Activated CD4-positive, alpha-beta T cell treated with anti-CD3 and anti-CD28 coated beads, Interleukin-2, amount 10 ng/mL, durations not matched to agents 24 days and 14 days (primary cell): ENCODE measurements at places on chromosomes 3 and 15.

DNA sequence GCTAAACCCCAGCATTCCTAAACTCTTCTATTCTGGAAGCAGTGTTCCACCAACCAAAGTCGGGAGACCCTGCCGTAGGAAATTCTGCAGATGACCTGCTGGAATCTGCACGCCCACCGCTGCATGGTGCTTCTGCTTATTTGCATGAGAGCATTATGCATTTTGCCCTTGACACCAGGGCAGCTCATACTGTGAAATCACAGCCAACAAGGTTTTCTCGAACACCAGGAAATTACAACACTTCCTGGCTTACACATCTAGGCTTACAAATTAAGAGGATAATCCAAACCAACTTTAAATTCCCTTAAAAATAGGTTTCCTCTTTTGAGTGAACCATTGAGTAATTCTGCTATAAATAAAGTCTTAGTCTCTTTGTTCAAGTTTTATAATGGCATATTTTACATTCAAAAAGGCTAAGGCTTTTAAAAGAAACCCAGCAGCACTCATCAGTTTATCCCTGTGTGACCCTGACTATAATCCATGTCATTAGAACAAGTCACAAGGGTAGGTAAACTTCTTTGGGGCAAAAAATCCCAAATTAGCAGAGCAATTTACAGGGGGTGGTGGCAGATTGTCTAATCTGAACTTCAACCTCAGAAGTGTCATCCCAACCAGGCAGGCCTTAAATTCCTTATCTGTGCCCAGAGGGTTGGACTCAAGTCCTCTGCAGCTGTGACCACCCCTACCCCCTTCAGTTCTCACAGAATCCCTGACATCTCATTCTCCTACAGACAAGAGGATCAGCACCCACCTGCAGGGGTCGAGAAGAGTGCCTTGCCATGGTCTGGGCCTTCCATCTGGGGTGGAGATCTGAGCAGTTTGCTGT is 33.5 kb upstream of the RBP1 start:
- H3K36me3 ChIP-seq, result no peaks in the 10 kb centered on the region
- H3K27me3 ChIP-seq, result no peaks in the 10 kb centered on the region
- H3K4me1 ChIP-seq, result no peaks in the 10 kb centered on the region
- no peak overlapping the region for H3K27ac ChIP-seq

DNA sequence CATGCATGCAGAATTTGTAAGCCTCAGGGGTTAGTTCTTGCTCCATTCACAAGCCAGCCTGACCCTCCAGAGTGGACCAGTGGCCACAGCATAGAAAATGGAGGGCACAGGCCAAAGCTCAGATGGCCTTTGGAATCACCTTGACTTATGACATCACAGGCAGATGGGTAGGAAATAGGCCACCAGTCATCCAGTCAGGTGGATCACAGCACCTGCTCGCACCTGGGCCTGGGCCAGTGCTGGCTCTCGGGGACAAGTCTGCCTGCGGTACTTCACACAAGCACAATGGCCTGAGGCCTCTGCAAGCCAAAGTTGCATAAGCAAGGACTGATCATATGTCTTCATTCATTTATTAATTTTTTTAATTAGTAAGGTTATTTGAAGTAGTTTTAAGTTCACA is 39.3 kb downstream of the PPCDC start:
- peaks cover 19% of the 10 kb centered on the region for H3K36me3 ChIP-seq
- H3K27me3 ChIP-seq, result no peaks in the 10 kb centered on the region
- H3K4me3 ChIP-seq, result no peak overlapping the region
- no peak overlapping the region for H3K27ac ChIP-seq
- DNase-seq, result no peak

GRCh38 chr15:89566621-89567294 is 8.5 kb upstream of the TICRR start:
- H3K27ac ChIP-seq, result no peak overlapping the region
- peaks cover 35% of the 10 kb centered on the region for H3K27me3 ChIP-seq
- no peak for DNase-seq
- H3K4me1 ChIP-seq, result no peaks in the 10 kb centered on the region

DNA sequence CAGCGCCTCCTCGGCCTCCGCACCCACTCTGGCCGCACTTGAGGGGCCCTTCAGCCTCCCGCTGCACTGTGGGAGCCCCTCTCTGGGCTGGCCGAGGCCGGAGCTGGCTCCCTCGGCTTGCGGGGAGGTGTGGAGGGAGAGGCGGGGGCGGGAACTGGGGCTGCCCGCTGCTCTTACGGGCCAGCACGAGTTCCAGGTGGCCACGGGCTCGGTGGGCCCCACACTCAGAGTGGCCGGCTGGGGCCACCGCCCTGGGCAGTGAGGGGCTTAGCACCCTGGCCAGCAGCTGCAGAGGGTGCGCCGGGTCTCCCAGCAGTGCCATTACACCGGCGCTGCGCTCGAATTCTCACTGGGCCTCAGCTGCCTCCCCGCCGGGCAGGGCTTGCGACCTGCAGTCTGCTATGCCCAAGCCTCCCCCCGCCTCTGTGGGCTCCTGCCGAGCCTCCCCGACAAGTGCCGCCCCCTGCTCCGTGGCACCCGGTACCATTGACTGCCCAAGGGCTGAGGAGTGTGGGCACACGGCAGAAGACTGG is 167.1 kb upstream of the PLSCR5 start:
- H3K27me3 ChIP-seq, result no peaks in the 10 kb centered on the region
- no peak overlapping the region for H3K27ac ChIP-seq
- H3K36me3 ChIP-seq, result no peaks in the 10 kb centered on the region

- peaks cover 2% of the 10 kb centered on the region for H3K4me1 ChIP-seq
- H3K27ac ChIP-seq, result no peak overlapping the region
- no peak for DNase-seq
- no peaks in the 10 kb centered on the region for H3K36me3 ChIP-seq
- H3K27me3 ChIP-seq, result peaks cover 9% of the 10 kb centered on the region
Measured at GRCh38 chr15:51044037-51044727, 50.5 kb downstream of the TNFAIP8L3 start.

- no peak overlapping the region for H3K4me3 ChIP-seq
- no peaks in the 10 kb centered on the region for H3K27me3 ChIP-seq
- no peaks in the 10 kb centered on the region for H3K4me1 ChIP-seq
- H3K27ac ChIP-seq, result no peak overlapping the region
Measured at GRCh38 chr3:178895178-178895789, 176.3 kb downstream of the ZMAT3 start.

- H3K4me3 ChIP-seq, result peak overlapping the region; percentile 50
- H3K27me3 ChIP-seq, result no peaks in the 10 kb centered on the region
- no peak overlapping the region for H3K27ac ChIP-seq
Measured at GRCh38 chr3:158727206-158728060, 4.8 kb downstream of the RARRES1 start.

DNA sequence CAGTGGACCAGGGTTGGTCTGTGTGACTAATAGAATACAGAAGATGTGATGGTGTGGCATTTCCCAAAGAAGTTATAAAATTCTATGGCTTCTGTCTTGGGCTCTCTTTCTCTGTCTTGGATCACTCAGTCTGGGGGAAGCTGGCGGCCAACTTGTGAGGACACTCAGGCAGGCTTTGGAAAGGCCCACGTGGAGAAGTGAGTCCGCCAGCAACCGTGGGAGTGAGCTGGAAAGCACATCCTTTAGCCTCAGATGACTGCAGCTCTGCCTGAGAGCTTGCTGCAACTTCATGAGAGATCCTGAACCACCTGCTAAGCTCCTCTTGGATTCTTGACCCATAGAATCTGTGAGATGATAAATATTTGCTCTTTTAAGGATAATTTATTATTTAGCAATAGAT is 72.0 kb upstream of the RASGRP1 start:
- no peak overlapping the region for H3K4me3 ChIP-seq
- no peak overlapping the region for H3K27ac ChIP-seq
- peaks cover 1% of the 10 kb centered on the region for H3K36me3 ChIP-seq
- DNase-seq, result no peak
- H3K27me3 ChIP-seq, result no peaks in the 10 kb centered on the region

DNA sequence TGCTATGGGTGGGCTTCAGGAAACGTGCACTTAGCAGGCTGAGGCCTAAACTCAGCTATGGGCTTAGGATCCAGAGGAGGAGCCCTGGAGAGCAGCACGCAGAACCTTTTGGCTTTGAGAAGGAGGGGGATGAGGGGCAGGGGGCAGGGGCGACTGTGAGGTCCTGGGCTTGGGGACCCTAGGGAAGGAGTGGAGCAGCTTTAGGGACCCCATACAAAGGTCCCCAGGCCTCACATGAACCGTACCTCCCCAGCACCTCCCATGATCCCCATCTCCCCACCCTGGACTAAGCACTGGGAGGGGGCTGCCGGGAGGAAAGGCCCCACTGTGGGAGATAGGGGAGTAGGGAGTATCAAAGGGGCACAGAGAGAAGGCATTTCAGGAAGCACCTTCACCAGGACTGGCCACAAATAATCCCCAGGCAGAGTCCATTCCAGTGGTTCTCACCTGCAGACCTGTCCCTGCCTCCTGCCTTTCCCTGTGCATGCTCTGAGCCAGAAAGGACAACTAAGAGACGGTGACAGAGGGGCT is 62.0 kb upstream of the KLF13 start:
- peaks cover 75% of the 10 kb centered on the region for H3K4me1 ChIP-seq
- DNase-seq, result no peak
- H3K27me3 ChIP-seq, result no peaks in the 10 kb centered on the region
- peak overlapping the region; percentile 91 for H3K27ac ChIP-seq
- H3K36me3 ChIP-seq, result no peaks in the 10 kb centered on the region

GRCh38 chr15:38769492-38769891 is 204.9 kb upstream of the RASGRP1 start:
- no peak overlapping the region for H3K4me3 ChIP-seq
- H3K27ac ChIP-seq, result no peak overlapping the region
- H3K36me3 ChIP-seq, result no peaks in the 10 kb centered on the region
- DNase-seq, result no peak
- H3K27me3 ChIP-seq, result peaks cover 4% of the 10 kb centered on the region

GRCh38 chr3:32186876-32187275 is 51.6 kb upstream of the CMTM8 start:
- H3K4me3 ChIP-seq, result no peak overlapping the region
- DNase-seq, result no peak
- no peaks in the 10 kb centered on the region for H3K4me1 ChIP-seq
- peaks cover 37% of the 10 kb centered on the region for H3K27me3 ChIP-seq

DNA sequence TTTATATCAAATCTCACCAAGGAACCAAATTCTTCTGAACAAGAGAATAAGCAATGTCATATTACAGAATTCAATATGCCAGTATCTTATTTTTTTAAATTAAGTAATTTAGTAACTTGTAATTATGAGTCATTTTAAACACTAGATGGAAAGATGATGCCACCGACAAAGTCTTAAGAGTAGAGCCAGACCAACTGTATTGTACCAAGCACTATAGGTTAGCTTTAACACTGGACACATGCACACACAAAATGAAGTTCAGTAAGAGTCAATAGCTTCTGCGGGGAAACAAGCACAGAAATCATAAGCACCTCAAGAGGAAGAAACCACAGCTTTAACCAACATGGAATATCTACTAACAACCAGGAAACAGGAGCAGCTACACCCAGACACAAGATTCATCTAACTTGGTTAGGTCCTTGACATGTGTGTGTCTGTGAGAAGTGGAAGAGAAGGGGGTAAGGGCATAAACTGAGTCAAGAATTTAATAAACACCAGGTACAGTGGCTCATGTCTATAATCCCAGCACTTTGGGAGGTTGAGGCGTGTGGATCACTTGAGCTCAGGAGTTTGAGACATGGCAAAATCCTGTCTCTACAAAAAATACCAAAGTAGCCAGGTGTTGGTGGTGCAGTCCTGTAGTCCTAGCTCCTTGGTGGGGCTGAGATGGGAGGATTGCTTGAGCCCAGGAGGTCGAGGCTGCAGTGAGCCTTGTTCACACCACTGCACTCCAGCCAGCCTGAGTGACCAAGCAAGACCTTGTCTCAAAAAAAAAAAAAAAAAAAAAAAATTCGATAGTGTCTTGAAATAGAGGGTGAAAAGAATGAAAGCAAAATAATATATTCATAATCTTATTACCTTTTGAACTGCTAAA is 28.9 kb downstream of the DENND4A start:
- peaks cover 34% of the 10 kb centered on the region for H3K36me3 ChIP-seq
- H3K4me1 ChIP-seq, result peaks cover 28% of the 10 kb centered on the region
- DNase-seq, result no peak
- no peak overlapping the region for H3K4me3 ChIP-seq
- H3K27ac ChIP-seq, result peak overlapping the region; percentile 7
- H3K27me3 ChIP-seq, result no peaks in the 10 kb centered on the region

GRCh38 chr3:42829083-42829627 is 19.9 kb downstream of the ACKR2 start:
- H3K4me3 ChIP-seq, result no peak overlapping the region
- peaks cover 9% of the 10 kb centered on the region for H3K4me1 ChIP-seq
- H3K27ac ChIP-seq, result no peak overlapping the region
- H3K36me3 ChIP-seq, result no peaks in the 10 kb centered on the region

- no peaks in the 10 kb centered on the region for H3K4me1 ChIP-seq
- H3K27me3 ChIP-seq, result no peaks in the 10 kb centered on the region
- no peak overlapping the region for H3K4me3 ChIP-seq
- no peaks in the 10 kb centered on the region for H3K36me3 ChIP-seq
Measured at GRCh38 chr15:45904019-45904418, 269.2 kb downstream of the SQOR start.

DNA sequence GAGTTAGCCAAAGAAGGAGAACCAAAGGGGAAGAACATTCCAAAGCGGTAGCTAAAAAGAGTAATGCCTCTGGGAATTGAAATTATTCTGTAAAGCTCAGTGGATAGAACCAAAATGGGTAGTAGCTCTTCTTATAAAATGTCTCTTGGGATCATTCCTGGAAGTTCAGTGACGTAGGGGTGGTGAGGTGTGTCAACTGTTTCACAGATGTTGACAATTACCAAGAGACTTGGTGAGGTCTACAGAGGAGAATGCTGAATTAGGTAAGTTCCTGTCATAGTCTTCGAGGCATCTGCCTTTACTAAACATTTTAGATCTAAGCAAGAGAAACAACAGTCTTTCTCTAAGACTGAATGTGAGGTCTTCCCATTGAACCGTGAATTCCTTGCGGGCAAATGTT is 67.8 kb downstream of the TPRG1 start:
- DNase-seq, result peak; percentile 24
- no peaks in the 10 kb centered on the region for H3K27me3 ChIP-seq
- no peak overlapping the region for H3K4me3 ChIP-seq

DNA sequence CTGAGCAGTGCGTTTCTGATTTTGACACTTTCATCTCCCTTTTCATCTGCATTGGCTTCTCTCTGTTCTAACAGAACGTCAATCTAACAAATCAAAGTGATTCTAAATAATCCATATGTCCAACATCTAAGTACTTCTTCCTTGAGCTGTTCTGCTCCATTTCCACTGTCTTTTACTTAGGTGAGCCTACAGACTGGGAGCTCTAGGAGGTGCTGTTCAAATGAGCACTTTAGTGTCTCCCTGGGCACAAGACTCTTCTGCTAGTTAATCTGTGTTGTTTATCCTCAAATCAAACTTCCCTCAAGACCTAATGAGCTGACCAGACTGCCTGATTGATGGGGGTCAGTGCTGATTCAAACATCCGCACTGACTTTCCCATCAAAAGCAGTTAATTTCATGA is 408.1 kb downstream of the WDR72 start:
- peak; percentile 15 for DNase-seq
- no peak overlapping the region for H3K27ac ChIP-seq
- H3K36me3 ChIP-seq, result no peaks in the 10 kb centered on the region
- H3K27me3 ChIP-seq, result no peaks in the 10 kb centered on the region
- no peak overlapping the region for H3K4me3 ChIP-seq

GRCh38 chr3:172302203-172302602 is 146.1 kb downstream of the GHSR start:
- H3K4me1 ChIP-seq, result no peaks in the 10 kb centered on the region
- H3K36me3 ChIP-seq, result peaks cover 9% of the 10 kb centered on the region
- DNase-seq, result no peak
- H3K4me3 ChIP-seq, result no peak overlapping the region
- no peaks in the 10 kb centered on the region for H3K27me3 ChIP-seq
